Brain microvascular endothelial cell (primary cell): ENCODE measurements at places on chromosomes 13 and 19.

- DNase-seq, result no peak
Observed at GRCh38 chr13:109741966-109742365, 44.4 kb downstream of the IRS2 start.

DNA sequence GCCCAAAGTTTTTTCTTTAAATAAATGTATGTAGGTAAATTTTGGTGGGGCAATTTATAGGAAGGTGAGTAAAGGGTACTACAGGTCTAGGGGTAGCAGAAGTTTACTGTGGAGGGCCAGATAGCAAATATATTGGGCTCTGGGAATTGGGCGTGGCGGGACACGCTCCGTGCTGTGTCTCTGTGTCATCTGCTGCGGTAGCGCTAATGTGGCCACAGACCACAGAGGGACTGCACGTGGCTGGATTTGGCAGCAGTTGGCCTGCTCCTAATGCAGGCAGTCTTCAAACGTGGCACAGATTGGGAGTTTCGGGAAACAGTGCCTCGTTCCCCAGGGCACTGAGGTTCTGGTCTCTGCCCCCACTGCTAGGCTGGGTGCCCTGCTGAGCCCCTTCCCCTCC, 16.6 kb upstream of the MYDGF start:
- DNase-seq, result no peak

DNA sequence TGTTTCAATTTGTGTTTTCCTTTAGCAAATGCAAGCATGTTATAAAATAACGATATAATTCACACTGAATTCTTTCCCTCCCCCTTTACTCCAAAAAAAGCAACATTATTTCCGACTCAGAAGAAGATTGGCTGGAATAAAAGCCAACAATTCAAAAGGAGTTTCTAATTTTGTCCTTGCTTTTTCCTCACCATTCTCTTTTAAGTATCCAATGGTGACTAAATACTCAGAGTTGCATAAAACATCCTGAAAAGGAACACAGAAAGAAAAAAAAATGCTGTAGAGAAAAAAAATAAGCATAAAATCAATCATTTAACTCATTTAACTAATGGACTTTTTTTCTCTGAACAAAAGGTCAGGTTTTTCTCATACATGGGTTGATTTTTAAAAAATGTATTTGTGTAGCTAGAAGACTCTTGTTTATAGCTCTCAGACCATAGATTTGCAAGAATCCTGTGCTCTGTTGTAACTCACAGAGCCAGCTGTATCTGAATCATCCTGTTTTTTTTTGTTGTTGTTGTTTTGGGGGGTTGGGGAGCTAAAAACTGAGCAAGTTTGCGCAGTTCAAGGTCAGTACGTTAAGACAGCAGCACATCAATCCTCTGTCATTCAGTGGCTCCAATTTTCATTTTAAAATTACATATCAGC, 108.1 kb downstream of the PCDH17 start:
- DNase-seq, result no peak

GRCh38 chr19:3231288-3231687, 6.8 kb downstream of the CELF5 start:
- DNase-seq, result no peak

DNA sequence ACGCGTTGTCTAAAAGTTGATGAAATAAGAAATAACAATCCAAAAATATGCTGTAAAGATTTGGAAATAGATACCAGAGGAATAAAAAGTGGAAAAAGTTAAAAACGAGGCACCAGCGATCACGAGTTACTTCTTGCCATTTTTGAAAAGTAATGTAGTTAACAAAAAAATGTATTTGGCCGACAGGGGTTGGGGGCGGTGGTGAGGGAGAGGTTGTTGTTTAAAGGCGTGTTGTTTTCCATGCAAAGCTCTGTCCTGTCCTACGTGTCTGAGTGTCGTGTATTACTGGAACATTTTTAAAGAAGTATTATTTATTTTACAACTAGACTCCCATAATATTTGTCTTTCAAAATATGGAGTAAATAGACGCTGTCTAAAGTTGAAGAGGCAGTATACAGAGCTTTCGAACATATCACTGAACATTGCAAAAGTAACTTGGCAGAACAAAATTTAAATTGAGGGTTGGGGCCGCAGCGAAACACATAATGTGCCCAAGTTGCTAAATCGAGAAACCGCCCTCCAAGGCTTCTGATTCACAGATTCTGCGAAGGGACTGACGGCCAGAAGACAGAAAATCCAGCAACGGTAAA, 823 bp downstream of the FBXO17 start:
- DNase-seq, result no peak

- DNase-seq, result no peak
Observed at GRCh38 chr13:97459215-97459777, 25.3 kb downstream of the RAP2A start.

- peak; percentile 61 for DNase-seq
Observed at GRCh38 chr13:33931397-33932311, 113.7 kb downstream of the RFC3 start.

DNA sequence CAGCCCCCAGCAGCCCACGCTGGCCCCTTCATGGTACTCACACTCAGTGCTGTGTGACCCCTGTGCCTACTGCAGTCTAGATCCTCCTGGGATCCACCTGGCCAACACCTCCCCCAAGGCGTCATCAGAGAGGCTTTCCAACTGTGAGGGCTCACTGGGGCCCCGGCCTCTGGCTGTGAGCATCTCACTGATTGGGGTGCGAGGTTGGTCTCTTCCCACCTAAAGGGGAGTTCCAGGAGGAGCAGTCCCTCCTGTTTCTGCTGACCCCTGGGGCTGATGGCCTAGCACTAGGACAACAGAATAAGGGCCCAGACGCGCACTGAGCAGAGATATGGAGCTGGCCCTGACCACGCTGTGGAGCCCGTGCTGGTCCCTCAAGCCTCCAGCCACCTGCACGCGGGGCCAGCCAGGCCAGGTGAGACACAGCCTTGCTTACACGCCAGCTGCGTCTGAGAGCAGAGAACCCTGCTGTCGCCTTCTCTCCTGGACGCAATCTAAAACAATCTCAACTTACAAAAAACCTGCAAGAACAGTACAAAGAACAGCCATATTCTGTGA, 32.2 kb downstream of the ELL start:
- DNase-seq, result no peak

DNA sequence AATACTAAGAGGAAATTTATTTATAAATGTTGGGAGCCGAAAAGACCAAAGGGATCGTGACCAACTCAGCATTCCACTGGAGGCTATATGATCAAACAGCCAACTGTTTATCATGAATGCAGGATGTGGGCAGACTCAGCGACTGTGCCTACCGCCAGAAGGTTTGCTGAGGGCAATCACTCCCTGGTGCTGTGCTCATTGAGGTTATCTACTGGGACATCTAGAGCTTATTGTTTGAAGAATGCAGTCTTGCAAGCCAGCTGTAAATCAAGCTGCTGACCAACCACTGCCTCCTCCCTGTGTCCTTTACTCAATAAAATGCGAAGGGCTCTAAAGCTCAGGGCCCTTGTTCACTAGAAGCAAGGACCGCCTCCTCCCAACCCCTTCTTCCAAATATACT, 8.5 kb upstream of the XPO4 start:
- DNase-seq, result no peak

- peak; percentile 96 for DNase-seq
Observed at GRCh38 chr19:4713384-4713951, 10.2 kb downstream of the DPP9 start.

DNA sequence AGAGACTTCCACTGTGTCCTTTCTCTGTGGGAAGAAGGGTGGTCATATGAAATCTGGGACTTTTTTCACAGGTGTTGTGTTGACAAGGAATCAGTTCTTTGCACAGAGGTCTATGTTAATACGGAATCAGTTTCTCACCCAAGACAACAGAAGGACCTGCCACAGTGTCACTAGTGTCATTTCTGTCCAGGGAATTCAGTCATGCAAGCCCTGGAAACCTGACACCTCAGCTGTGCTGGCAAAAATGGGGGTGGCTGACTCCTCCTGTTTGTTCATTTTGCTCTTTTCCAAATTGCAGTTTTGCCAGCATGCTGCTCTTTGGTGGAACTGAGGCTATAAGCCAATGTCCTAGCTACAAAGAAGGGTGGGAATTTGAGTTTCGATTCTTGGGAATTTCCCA, 49.8 kb upstream of the ESD start:
- no peak for DNase-seq

DNA sequence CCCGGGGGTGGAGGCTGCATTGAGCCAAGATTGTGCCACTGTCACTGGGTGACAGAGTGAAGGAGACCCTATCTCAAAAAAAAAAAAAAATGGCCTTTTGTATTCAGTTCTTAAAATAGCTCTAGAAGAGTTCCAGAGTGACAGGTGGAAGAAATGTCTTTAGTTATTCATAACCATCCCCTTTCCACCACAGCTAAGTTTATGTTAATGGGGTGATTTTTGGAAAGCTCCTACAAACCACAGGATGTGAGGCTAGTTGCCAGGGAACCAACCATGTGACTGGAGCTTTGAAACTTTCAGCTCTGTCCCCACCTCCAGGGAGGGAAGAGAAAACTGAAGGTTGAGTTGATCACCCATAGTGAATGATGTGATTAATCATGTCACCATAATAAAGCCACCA, 6.9 kb downstream of the ZNF490 start:
- no peak for DNase-seq

- DNase-seq, result no peak
Observed at GRCh38 chr19:49129238-49129583, 9.9 kb downstream of the PPFIA3 start.

- DNase-seq, result no peak
Observed at GRCh38 chr13:46578590-46578975, 25.6 kb downstream of the LRCH1 start.

DNA sequence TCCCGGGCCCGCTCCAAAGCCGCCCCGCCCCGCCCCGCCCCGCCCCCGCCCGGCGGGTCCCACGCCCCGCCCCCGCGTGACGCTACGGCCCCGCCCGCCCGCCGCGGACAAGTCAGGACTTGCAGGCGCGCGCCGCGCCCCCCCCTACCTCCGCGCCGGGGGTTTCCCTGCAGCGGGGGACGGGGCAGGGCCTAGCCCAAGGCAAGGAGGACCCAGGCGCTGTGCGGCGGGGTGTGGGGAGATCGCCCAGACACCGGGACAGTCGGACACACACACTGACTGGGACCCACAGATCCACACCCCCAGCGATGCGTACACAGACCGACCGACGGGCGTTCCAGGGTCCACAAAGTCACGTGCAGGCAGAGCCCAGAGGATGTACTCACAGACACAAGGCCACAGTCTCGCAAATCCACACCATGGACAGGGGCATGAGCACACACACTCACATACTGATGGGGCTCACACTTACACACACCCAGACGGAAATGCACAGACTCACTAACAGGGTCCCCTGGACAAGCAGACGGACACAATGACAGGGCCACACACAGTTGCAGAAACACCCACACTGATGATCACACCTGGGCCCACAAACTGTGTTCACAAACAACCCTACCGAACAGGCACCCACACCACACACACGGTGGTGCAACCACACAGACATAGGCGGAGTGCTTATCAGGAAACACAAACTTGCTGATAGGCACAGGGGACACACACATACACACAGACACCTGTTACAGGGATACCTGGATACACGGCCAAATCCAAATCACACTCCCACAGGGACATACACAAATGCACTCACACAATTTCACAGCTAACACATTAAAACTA, 436 bp upstream of the BBC3 start:
- peak; percentile 83 for DNase-seq

DNA sequence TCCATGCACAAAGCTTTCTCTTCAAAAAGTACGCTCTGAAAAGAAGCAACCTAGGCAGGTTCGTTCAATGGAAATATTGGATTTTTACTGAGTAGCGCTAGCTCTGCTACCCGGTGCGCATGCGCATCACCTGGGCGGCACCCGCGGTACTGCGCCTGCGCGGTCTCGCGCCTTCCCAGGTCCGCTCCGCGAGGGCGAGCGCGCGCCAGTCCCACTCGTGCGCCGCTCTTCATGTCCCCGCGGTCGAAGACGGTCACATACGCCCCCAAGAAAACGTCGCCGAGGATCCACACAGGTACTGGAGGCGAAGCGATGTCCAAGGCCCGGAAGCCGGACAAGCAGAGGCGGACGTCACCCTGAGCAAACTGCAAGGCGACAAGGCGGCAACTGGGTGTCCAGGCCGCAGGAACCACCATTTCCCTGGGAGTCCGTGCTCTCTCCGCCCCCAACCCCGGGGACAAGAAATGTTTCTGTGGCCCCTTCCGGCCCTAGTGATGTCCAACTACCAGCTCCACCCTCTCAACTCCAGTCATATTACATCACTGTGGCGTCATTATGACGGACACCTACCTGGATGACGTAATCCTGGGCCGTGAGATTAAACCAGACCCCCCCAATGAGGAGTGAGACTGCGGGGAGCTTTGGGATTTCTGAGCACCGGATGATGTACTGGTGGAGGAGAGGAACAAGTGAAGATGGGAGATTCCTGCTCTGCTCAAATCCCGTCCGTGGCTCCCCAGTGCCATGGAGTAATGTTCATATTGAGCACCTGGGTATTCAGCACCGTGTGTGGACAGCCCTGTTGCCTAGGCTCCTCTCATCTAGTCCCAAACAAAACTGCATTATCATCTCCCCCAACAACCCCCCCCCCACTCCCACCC, 4.8 kb upstream of the KCNC3 start:
- no peak for DNase-seq

- DNase-seq, result no peak
Observed at GRCh38 chr19:16445238-16446107, 26.3 kb downstream of the EPS15L1 start.
